ENCODE measurements at places on chromosomes 4 and X.

GRCh38 chr4:45453258-45453853, 670.5 kb downstream of the GABRG1 start:
- DNase-seq, result no peak

- DNase-seq, result no peak
These were observed 109.7 kb downstream of the MSL3 start for GRCh38 chrX:11867610-11868345.

- DNase-seq, result no peak
These were observed 104.4 kb upstream of the SCML1 start for GRCh38 chrX:17632942-17633341.

DNA sequence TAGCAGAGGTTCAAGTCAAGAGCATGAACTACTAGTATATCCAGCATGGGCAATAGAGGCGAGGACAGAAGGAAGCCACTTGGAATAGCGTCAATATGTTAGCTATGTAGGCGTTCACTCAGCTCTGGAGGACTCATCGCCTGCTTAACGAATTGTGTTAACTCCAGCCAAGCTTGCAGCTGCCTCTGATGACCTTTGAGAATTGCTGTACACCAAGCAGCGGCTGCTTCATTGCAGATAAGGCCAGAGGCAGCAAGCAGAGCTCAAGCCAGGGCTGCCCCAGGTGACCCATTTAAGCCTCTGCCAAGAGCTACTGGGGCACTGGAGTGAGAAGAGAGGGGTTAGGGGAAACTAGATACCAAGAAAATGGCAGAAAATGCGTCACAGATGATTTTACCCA, 160.2 kb upstream of the IGFBP7 start:
- DNase-seq, result no peak

- DNase-seq, result no peak
These were observed 75.8 kb downstream of the NUDT11 start for GRCh38 chrX:51420610-51421009.

DNA sequence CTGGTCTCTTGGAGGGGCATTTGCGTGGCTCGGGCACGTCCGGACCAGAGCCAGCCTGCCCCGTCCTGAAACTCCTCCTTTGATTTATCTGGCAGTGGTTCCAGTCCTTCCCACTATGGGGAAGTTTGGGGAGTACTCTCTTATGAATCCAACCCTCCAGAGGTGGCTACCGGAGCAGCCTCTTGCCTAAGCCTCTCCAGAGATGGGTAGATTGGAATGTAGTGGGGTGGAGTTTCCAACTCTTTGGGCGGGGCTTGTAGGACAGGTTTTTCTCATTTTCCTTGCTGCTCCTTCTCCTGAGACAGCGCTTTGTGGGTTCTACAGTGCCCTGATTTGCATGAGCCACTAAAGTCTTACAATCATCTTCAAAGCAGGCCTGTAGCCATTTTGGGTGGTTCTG, 60.1 kb upstream of the XAGE1B start:
- no peak for DNase-seq

DNA sequence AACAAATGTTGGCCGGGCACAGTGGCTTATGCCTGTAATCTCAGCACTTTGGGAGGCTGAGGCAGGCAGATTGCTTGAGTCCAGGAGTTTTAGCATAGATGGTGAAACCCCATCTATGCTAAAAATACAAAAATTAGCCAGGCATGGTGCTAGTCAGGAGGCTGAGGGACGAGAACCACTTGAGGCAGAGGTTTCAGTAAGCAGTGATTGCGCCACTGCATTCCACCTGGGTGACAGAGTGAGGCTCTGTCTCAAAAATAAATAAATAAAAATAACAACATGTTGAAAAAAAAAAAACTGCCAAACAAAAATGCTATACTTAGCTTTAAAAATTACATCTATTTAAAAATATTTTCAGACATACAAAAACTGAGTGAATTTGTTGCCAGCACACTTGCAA, 374.2 kb upstream of the SMIM31 start:
- DNase-seq, result no peak

DNA sequence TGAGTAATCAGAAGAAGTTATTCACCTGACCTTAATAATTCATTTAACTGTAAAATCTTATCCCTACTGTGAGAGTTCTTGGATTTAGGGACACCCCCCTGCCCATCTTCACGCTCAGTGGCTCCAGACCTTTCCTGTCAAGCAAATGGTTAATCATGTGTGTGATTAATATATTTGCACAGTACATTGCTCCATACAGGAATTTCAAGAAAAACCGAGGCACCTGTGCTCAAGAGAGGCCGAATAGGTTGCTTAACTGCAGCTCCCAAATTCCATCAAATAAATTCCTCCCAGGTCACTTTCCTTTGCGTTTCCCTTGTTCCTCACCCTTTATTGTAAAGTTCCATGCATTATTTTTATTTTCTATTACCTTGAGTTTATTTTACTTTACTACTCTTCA, 119.5 kb downstream of the STOX2 start:
- DNase-seq, result no peak

DNA sequence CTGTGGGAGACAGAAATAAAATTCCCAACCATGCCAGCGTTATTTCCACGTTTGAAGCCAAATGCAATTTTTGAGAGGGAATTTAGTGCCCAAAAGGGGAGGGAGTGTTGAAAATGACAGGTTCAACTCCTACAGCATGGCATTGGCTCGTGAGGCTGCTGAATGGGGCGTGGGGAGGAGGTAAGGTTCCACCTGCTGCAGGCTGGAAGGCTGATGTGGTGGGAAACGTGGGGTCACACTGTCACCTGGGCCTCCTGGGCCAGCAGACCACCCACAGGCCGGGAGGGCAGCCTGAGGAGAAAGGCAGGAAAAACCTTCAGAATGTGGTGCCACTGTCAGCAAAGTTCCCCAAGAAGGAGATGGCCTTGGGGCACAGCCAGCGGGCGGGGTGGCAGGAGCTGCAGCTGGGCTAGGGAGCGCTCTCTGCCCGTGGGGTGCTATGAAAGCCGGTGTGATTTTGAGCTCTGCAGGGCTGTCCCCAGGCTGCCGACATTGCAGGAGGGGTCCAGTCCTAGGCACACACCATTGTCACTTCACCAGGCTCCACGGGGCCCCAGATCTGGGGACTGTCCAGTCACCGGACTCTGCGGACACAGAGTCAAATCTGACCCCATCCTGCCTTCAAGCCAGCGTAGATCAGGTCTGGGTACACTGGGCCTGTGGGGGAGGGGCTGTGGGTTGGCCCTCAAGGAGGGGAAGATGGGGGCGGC, 19.6 kb downstream of the MSANTD1 start:
- no peak for DNase-seq

DNA sequence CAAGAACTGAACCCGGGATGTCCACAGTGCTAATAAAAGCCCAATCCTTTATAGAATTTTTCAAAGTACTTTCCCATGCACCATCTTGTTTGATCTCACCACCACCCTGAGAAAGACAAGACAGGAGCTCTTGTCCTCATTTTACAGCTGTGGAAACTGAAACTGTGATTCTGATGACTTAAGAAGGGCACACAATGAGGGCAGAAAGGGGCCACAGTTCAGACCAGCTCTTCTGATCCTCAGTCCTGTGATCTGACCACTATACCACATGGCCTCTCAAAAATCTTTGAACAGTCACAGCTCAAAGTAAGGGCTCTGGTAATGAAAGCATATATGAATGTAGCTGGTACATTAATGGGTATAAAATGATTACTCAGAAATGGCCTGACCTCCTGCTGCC, 127.3 kb upstream of the CPEB2 start:
- DNase-seq, result no peak

DNA sequence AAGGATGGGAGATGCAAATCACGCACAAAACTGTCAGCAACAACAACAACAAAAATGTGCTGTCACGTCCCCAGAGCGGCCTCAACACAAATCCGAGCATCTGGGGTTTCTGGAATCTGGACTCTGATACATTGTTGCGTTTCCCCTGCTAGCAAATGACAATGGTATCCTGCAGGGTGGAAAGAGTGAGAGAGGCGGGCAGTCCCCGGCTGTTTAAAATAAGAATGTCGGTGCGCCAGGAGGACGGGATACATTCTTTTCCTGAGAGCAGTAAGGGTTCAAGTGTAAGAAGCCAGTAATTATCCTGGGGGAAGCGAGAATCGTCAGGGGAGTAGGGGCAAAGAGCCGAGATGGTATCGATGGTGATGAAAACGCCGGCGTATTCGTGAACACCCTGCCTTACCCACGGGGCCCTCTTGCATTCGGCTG, 310.2 kb downstream of the ASMT start:
- no peak for DNase-seq

- no peak for DNase-seq
These were observed 385 bp downstream of the DCLK2 start for GRCh38 chr4:150078579-150079080.

- DNase-seq, result no peak
These were observed 33.9 kb downstream of the CLCN5 start for GRCh38 chrX:49956313-49956712.

DNA sequence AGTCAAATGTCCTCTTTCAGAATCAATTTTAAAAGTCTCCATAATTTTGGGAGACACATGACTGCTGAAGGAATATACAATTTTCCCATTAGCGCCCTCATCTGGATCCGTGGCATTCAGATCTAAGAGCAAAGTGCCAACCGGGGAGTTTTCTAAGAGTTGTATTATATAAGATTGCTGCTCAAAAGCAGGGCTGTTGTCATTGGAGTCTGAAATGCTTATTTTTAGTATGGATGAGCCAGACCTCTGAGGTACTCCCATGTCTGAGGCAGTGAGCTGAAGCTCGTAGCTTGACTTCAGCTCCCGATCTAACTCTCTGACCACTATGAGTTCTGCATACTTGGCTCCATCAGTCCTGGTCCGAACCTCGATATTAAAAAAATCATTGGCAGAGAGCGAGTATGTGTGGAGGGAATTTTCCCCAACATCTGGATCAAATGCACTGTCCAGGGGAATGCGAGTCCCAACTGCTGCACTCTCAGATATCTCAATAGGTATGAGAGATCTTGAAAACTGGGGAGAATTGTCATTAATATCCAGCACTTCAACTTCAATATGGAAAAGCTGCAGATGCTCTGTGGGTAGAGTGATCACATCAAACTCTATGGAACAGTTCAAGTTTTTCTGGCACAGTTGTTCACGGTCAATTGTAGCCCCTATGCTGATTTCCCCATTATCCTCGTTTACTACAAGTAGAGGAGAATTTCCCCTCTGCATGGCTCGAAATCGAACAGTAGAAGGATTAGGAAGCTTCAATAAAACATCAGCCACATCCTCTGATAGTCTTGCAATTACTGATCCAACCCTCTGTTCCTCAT, 917 bp downstream of the PCDH18 start:
- no peak for DNase-seq
